ENCODE measurements at places on chromosomes 12 and 14. TPM values are rescaled to one million over a fixed set of nuclear protein-coding genes. Genes with fewer than 3 reads are reported as not detected.

Gene KRT6B
- total RNA-seq = 69.2 TPM

Gene CCDC197
- not detected for total RNA-seq

Gene BIN2
- total RNA-seq = 2.3 TPM

Gene CLEC9A
- total RNA-seq = not detected

Gene TTC9
- total RNA-seq = 7.5 TPM

Gene FGF23
- total RNA-seq = not detected

Gene STX2
- 11.6 TPM for total RNA-seq

Gene PZP
- not detected for total RNA-seq

Gene KRT72
- total RNA-seq = not detected

Gene GPR84
- 0.44 TPM for total RNA-seq

Gene FCF1
- 29.4 TPM for total RNA-seq

Gene HOXC6
- total RNA-seq = 4.0 TPM

Gene KERA
- 0.15 TPM for total RNA-seq

Gene C12orf60
- total RNA-seq = 2.3 TPM

Gene GALNT6
- total RNA-seq = 48.2 TPM

Data from breast epithelium (tissue), 4 donors.